ENCODE measurements at places on chromosomes 6 and 20.

- DNase-seq, result peak; percentile 41
These were observed 184.2 kb upstream of the BMP2 start for GRCh38 chr20:6583134-6583738.

DNA sequence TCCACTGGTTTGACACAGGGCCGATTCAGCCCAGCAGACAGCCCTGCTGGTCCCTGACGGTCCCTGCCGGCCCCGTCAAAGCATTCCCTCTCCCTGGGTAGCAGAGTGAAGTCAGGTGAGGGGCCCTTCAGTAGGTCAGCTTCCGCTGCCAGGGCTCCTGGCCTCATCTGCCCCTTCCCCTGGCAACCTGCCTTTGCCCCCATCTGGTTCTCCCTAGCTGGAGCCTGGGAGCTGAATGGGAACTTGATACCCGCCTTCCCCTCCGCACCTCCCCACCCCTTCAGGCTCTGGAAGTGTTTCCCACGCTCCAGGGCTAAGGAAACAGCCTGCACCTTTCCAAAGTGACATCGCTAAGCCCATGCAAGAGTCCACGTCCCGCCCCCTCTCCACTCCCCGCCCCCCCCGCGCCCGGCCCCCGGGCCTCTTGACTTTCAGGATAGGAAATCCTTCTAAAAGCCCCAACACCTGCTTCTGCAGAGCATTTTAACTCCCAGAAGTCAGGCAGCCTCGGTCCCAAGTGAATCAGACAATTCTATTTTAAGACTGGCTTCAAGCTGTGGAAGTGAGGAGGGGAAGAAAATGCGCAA, 53.3 kb downstream of the ISM1 start:
- peak; percentile 40 for DNase-seq

- no peak for DNase-seq
These were observed 9.2 kb upstream of the BPIFB6 start for GRCh38 chr20:33022289-33022688.

DNA sequence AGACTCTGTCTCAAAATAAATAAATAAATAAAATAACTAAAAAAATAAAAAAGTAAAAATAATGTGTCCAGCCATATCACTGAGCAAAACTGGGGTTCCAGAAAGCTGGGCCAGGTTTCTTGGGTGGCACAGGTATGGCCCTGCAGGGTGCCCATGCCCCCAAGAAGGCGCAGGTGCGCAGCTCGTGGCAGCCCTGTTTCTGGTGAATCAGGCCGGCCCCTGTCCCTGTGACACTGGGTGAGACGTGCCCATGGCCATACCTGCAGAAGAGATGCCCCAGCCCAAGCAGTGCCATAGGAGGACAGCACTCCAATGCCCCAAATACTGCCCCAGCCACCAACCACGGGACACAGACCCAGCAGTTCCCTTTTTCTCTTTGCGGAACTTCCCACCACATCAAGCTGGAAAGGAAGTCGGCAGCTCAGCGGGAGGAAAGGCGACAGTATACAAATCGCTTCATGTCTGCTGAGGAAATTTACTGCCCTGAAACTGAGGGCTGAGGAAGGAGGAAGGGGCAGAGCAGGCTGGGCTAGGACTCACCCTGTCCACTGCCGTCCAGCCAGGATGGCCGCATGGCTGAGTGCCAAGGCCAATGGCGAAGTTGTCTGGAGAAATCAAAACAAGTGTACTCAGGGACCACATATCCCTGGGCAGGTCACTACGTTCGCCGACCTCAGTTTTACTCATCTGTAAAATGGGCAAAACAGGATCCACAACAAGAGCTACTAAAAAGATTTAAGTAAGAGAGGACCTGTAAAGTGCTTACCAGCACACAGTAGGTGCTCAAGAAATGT, 55.4 kb downstream of the PREX1 start:
- no peak for DNase-seq

DNA sequence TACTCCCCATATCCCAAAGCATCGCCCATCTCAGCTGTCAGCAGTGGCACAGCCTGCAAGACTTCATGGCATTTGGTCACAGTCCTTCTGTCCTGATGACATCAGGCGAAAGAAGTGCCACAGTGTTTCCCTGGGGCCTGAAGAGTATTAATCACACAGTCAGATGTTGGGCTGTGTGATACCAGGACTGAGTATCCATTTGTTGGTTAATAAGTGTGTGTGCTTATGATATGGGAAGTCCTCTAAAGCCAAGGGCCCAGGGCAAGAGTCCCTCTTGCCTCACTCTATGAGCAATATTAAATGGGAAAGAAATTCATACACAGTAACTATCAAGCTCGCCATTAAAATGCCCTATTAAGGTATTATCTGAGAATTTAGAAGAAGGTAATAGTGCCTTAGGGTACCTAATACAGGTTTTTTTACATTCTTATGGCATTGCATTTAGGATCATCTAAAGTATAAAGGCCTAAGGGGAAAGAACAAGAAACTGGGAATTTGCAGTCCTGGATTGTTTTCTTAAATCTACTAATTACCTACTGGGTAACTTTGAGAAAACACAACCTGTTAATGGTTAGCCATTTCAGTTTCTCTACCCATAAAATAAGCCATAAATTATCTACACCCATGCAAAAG, 204.1 kb upstream of the PREP start:
- DNase-seq, result no peak

DNA sequence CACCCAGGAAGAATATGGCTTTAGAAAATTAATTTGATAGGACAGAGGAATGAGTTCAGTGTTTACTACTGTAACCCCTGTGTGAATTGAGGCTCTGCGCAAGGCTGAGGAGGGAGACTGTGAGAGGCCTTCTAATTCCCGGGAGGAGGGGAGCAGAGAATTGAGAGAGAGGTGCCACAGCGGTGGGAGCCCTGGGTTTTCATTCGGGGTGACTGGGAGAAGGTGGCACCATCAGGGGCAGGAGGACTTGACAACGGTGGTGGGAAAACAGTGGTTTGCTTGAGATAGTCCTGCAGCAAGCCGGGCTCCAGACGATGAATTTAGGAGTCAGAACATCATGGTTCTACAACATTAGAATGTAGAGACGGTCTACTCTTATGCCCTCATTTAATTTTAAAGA, 9.2 kb downstream of the DUSP22 start:
- no peak for DNase-seq

DNA sequence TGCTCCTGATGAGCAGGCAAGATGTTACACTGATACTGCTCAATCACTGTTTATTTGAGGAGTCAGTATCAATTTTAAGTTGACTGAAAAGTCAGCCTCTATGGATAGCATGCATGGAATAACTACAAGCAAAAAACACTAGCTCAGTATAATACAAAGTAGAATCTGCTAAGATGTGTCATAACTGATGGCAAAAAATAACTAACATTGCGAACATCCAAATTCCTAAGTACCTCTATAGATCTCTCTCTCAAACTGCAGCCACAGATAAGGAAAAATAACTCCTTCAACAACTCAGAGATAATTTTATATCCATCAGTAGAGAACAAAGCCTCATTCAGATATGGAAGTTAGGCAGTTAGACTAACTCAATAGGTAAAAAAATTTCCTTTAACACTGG, 16.3 kb downstream of the HDAC2 start:
- no peak for DNase-seq

GRCh38 chr6:134495203-134495889, 177.4 kb upstream of the SGK1 start:
- no peak for DNase-seq

DNA sequence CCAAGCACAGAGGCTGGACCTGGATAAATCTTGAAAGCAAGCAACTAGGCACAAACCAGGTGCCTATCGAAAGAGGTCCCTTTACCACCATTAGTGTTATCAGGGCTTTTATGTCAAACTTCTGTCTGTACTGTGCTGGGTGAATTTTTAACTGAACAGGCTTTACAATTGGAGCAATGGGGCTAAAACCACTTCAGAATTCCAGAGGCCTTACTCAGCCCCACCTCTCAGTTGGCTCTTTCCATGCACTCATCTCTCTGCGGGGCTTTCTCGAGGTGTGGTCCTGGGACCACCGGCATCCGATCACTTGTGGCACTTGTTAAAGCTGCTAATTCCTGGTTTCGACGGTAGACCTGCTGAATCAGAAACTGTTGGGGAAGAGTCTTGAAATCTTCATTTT, 232.5 kb downstream of the SOX4 start:
- no peak for DNase-seq

GRCh38 chr6:79544939-79545450, 7.8 kb upstream of the LCA5 start:
- peak; percentile 80 for DNase-seq

DNA sequence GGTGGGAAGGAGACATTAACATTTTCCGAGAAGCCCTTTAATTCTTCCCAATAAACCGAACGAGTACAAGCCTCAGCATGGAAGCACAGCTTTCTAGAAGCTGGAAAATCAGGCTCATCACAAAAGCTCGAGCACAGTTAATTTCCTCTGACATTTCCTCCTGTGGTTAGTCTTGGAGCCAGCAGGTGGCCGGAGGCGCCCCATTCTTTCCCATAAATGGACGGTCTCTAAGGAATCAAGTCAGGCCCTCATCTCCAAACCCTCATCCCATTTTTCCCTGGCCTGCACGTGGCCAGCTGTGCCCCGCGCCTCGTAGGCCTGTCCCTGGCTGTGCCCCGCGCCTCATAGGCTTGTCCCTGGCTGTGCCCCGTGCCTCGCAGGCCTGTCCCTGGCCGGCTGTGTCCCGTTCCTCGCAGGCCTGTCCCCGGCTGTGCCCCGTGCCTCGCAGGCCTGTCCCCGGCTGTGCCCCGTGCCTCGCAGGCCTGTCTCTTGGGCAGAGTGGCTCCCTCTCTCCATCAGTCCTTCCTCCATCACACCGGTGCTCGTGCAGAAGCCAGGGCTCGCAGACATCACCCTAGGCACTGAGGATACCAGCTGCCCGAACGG, 19.7 kb upstream of the NTSR1 start:
- DNase-seq, result no peak

DNA sequence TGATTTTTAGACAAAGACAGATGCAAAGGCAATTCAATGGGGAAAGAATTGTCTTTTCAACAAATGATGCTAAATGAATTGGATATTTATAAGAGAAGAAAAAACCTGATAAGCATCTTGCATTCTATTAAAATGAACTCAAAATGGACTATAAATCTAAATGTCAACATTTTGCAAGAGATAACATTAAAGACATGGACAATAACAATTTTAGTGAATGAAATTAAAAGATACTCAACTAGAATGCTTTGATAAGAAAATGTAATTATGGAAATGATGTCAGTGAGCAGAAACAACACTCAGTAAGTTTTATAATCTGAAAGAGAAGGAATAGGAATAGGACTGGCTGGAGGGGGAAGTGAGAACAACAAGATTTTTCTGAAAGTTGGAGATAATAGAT, 421.7 kb downstream of the C6orf118 start:
- no peak for DNase-seq

- no peak for DNase-seq
These were observed 372.0 kb downstream of the PREX1 start for GRCh38 chr20:48455651-48456365.

DNA sequence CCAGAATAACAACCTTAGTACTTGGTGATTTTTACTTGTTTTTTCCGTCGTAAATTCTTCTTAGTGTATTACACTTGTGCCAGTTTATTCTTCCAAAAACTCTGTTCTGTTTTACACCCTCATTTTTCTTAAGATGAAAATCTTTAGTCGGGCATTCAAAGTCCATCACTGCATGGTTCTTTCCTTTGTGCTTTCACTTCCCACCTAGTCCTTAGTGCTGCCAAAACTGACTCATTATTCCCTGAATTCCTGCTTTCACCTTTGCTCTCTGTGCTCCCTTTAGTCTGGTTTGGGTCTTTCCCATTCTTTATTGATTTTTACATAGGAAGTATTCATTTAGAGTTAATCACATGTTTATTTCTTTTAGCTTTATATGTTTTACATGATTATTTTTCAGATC, 3.3 kb downstream of the TRMT11 start:
- DNase-seq, result no peak

GRCh38 chr6:2951728-2952127, 19.6 kb downstream of the SERPINB6 start:
- no peak for DNase-seq

DNA sequence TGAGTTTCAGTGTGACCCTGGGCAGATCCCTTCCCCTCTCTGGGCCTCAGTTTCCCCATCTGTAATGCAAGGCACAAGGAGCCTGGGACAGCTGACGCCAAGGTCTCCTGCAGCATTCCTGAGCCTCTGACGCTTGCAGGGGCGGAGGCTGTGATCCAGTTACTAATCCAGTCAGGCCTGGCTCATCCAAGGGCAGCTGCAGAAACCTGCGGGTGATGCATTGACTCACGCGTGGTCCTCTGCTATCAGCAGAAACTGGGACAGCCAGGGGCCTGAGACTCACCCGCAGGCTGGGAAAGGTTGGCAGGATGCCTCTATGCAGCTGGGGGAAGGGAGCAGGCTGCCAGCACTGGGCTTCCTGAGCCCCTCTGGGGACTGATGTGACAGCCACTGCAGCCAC, 65.0 kb upstream of the SIRPA start:
- DNase-seq, result no peak

DNA sequence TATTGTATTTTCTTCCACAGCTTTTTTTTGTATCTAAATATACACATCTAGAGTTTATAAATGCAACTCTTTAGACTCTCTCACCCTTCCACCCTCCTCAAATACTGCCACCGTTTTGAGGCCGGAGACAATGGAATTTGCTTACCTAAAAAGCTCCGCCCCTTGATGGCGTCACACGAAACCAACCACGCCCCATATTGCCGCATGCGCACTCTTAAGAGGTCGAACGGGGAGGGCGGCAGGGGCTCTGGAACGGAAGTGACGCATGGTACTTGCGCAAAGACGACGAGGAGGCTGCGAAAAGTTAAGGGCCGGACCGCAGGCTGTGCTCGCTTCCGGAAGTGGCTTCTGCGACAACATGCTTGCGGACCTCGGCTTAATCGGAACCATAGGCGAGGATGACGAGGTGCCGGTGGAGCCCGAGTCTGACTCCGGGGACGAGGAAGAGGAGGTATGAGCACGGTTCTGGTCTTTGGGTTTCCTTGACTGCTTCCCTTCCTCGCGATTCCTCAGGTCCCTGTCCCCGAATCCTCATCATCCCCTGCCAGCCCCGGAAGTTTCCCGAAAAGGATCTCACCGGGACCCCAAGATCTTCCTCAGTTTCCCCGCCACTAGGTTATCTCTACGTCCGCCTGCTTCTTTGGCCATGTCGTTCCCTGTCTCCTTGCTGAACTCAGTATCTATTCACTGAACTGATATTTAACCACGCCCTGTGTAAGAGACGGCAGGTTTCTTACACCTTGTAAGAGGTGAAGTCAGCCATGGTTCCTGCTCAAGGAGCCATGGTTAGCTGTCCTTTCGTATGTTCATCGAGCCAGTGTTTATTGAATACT, at the start of gene DDX27:
DDX27 (plus strand) TSS at position 326 of the 833 bp plus-strand sequence; CDS start at position 359, 33 bp downstream.
- DNase-seq, result peak; percentile 100

DNA sequence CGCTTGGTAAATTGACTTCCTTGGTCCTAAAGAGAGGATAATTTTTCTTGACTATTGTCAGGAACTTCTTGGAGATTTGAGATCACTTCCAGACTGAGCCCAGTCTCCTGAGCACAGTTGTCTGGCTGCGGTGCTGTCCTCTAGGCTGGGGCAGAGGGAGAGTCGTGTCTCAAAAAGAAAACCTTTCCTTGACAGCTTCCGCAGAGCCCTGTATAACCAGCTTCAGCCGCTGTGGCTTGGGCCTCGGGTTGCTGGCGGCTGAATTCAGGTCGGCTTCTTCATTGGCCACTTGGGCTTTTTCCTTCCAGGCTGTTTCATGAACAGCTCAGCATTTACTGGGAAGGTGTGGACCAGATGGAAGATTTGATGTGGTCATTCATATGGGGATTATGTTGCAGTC, 75.9 kb downstream of the DHX35 start:
- no peak for DNase-seq
